ENCODE measurements at places on chromosomes 6 and 20.

- no peak for DNase-seq
These were observed 17.7 kb downstream of the TPBG start for GRCh38 chr6:82381278-82381677.

DNA sequence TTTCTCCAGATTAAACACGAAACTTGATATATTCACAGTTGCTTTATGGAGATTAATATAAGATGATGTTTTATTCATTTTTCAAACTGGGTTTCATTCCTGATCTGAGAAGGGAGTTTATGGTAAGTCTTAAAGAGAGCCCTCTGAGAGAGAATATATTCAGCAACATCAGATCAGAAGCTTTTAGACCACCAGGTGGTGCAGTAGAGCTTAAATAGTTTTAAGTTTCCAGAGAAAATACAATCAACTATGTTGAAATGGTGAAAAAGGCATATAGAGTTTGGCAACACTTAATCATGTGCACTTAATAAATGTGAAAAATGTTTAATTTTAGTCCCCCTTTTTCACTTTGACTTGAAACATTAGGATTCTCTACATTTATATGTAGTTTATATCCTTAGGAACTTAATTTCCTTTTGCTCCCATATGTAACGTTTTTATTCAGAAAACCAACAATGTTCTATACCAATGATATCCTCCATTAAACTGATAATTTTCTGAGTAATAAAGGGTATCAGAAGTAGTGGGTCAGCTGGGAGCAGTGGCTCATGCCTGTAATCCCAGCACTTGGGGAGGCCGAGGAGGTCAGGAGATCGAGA lies 86.4 kb upstream of the CLDN20 start:
- peak; percentile 58 for DNase-seq

DNA sequence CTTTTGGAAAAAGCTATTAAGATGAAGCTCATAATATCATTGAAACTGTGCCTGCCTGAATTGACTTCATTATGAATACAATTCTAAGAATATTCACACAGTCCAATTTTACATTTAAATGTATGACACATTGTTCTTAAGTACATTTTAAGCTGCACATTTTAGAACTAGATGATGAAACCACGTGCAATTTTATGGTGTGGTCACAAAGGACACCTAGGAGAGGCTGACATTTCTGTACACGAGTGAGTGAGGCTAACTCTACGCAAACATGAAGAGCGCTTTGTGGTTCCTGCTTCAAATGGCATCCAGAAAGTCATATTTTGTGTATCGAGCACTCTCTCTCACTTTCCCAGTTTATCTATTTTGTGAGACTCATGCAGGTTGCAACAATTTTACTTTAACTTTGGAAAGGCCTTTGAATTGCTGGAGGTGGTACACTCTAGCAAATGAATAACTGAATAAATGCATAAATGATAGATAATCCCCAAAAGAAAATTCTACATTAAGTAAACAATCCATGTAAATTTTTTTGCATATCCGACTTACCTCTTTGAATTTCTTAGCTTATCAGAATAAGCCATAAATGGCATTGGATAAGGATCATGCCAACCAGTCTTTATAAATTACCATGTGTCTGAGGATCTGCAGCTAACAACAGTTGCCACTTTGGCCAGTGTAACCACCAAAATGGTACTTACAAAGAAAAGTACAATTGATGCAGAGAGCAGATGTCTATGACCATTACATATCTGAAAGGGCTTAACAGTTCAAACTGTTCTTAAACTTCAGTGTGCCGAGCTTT lies 97.3 kb downstream of the NRSN1 start:
- DNase-seq, result no peak

GRCh38 chr20:3661060-3661813 lies 2.0 kb downstream of the GFRA4 start:
- DNase-seq, result no peak

DNA sequence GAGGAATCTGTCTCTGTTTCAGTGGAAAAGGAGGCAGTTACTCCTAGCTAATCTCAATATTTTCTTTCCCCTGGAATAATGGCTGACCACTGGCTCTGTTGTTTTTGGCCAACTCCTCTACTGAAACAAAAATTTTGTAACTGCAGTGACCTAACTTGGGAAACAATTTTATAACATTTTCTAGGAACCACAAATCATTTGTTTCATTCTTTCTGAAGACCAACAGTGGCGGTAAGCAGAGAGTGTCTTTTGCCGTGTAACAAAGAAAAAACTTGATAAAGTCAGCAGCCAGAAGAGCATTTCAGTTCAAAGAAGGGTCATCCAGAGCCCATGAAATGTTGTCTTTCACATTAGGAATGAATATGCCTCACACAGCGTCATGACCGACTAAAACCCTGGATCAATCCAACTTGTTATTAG lies 11.8 kb upstream of the BFSP1 start:
- DNase-seq, result no peak

- no peak for DNase-seq
These were observed 11.0 kb upstream of the CFAP206 start for GRCh38 chr6:87396595-87397392.

DNA sequence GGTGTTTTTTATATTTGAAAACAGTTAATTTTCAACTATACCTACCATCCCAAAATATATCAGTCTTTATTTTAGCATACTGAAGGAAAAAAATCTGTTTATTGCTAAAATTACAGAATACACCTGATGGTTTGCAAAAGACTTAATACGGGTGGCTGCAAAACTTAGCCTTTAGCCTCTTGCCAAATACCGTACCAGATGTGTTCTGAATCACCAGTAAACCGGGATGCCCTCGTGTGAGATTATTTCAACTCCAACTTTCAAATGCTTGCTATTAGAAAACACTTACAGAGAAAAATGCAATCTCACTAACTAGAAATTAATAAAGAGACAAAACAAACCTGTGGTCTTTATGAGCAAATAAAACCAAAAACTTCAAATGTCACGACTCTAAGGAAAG lies 36.0 kb downstream of the REV3L start:
- DNase-seq, result no peak

GRCh38 chr6:148709577-148709976 lies 37.3 kb upstream of the UST start:
- no peak for DNase-seq

- DNase-seq, result no peak
These were observed 245.4 kb upstream of the PREP start for GRCh38 chr6:105648276-105648675.

DNA sequence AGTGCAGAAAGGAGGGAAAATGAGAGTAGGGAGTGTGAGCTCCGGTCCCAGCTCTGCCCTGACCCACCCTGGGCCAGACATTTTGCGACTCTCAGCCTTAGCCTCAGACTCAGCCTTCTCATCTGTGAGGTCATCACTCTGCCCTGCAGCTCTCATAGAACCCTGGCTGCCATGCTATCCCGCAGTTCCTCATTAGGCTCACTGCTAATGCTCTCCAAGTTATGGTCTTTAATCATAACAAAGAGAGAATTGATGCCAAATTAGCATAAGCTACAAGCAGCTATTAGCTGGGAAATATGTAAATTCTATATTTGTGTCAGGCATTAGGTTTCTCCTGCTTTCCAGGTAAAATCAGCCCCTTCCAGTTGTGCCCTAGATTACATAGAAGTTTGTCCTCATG lies 46.5 kb upstream of the MLN start:
- no peak for DNase-seq

Data from CD4-positive, alpha-beta T cell treated with Interleukin-1 beta for 1 hour (primary cell).